ENCODE measurements at places on chromosomes 7 and 10. TPM values are rescaled to one million over a fixed set of nuclear protein-coding genes. Genes with fewer than 3 reads are reported as not detected.

DNA sequence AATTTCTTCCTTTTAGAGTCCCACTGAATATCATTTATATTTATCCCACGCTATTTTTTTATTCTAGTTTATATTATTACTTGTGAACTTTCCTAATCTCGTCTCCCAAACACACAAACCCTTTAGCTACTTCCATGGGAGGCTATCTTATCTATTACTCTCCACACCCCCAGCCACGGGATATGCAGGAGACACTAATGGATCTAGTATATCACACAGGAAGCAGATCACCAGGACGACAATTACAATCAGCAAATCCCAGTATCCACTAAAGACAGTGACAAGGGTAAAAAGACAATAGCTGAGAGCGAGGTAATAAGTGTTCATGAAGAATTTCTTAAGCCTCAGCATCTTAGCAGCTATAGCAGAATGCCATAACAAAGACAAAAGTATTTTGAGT lies 3.8 kb upstream of the AKR1E2 start:
- no peak for DNase-seq
- peaks cover 19% of the 10 kb centered on the region for H3K27me3 ChIP-seq
- no peak overlapping the region for H3K4me3 ChIP-seq

DNA sequence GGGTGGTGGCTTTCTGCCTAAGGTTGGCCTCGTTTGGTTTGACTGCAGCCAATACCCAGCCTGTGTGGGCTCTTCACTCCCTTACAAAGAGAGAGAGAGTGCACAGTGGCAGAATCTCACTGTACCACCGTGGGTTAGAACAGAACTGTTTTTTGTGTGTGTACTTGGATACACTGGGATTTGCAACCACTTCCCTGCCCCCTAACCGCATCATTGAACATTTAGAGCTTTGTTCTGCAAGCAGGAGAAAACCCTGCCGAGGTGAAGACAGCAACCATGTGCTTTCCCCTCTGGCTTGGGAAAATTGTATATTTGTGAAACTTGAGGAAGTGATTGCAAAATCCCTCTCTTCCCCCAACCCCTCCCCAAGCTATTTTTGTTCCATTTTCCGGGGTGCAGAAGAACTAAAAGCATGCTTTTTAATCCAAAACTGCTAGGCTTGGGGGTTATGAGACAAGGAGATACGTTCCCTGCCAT lies 201.2 kb downstream of the TCF7L2 start:
- H3K27ac ChIP-seq, result no peak overlapping the region
- H3K4me3 ChIP-seq, result no peak overlapping the region
- H3K4me1 ChIP-seq, result peaks cover 7% of the 10 kb centered on the region
- DNase-seq, result no peak
- peaks cover 82% of the 10 kb centered on the region for H3K36me3 ChIP-seq

DNA sequence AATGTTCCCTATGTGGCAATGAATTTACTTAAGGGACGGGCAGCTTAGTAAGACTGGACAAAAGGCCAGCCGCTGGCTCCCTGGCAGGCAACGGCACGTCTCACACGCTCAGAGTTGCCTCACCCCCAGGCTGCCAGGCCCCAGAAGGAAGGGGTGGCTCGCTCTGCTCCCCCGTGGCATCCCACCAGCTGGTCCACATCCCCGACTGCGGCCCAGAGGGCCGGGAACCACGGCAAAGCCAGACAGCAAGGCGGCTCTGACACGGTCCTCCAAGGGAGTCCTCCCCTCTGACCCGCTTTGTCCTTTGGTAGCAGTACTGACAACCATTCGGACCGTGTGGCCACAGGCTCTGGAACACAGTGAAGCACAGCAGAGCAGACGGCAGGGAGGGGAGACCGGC lies 34.1 kb downstream of the NUDT1 start:
- H3K4me3 ChIP-seq, result no peak overlapping the region
- no peaks in the 10 kb centered on the region for H3K27me3 ChIP-seq
- H3K27ac ChIP-seq, result no peak overlapping the region
- peaks cover 7% of the 10 kb centered on the region for H3K4me1 ChIP-seq
- DNase-seq, result no peak

The ZNF727 gene
- not detected for total RNA-seq
